Activated CD8-positive, alpha-beta memory T cell treated with anti-CD3 and anti-CD28 coated beads for 1 hour (primary cell): ENCODE measurements at places on chromosomes 3 and 15.

DNA sequence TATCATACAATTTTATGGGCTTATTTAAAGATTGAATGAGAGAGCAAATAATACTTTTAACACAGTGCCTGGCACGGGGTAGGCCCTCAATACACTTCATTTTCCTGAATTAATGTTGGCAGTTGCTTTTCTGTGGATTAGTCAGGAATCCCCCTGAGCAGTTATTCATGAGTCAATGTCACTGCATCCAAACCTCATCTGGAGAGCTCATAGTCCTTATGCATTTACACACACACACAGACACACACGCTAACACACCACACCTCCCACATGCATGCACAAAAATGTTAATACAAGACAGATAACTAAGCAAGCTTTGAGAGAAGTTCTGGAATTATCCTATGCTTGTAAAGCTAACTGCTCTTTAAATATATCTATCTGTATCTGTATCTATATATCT, 34.0 kb upstream of the TNFAIP8L3 start:
- no peak for DNase-seq

DNA sequence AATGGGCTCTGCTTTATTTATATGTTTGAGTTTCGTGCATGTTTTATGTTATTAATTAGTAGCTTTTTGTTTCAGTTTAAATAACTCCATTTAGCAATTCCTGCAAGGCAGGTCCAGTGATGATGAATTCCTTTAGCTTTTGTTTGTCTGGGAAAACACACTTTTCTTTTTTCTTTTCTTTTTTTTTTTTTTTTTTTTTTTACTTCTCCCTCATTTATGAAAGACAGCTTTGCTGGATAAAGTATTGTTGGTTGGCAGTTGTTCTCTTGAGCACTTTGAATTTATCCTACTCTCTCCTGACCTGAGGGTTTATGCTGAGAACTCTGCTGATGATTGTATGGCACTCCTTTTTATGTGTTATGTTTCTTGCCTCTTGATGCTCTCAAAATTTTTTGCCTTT, 35.7 kb downstream of the TMEM39A start:
- no peak for DNase-seq

DNA sequence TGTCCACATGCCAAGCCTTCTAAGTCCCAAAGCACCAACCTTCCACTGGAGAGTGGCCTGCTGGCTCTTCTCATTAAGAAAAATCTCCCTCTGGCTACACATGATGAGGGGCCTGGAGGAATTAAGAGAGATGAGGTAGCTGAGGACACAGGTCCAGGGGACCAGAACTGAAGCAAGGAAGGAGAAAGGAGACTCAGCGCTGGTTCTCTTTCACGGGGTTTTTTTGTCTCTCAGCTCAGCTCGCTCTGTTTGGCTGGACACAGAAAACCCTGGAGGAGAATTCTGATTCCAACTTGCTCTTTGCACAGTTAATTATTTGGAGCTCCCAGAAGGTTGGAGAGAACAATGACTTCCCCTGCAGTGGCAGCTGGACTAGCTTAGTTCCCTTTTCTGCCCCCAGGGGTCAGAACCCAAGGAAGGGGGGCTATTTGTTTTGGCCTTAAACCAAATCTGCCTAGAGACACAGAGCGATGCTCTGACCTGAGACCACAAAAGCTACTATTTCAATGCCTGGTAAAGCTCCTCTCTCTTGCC, 507.6 kb downstream of the FHIT start:
- no peak for DNase-seq

DNA sequence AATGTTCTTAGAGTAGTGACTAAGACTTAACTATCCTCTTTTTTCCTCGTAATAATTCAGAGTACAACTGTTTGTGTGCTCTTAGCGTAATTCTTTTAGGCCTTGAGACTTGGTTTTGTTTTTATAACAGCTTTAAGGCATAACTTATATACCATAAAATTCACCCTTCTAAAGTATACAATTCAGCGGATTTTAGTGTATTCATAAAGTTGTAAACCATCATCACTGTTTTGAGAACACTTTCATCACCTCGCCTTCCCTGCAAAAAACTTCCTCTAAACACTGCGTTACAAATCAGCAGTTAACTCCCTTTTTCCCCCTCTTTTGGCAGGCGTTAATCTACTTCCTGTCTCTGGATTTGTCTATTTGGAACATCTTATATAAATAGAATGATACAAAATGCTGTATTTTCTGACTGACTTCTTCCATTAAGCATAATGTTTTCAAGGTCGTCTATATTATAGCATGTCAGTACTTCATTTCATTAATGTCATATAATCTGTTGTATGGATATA, 18.7 kb downstream of the DNAJC13 start:
- no peak for DNase-seq

DNA sequence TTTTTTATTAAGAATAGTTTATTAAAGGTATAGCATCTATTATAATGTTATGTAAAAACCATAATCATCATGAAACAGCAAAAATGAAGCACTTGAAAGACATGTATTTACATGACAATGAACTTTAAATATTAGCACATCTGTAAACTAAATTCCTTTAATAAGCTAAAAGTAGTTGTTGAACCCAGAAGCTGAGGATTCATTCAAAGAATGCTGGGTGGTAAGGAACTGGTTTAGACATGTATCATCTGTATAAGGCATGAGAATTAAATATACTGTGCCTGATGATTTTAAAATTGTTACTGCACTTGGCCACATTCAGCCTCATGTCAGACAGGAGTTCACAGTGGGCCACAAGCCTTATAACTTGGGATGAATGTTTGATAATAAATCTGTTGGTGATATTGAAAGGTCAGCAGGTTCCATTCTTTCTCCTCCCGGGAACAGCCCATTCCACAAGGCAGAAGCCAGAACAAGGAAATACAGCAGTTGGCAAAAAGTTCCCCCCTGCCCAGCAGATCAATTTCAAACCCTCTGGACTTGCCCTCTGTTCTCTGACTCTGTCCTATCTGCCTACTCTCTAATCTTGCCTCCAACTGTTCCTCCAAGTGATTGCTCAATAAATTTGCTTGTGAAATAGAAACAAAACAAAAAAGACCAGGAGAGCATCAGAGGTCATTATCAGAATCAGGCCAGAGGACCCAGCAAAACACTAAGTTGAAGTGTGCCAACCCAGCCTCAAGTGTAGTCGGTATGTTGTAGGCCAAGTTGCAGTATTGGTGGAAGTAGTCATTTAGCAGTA, 49.8 kb upstream of the TEX264 start:
- DNase-seq: no peak

- DNase-seq: no peak
Observed at GRCh38 chr3:104628185-104628789, 738.4 kb upstream of the ALCAM start.

- DNase-seq: no peak
Observed at GRCh38 chr3:100558233-100558632, 51.2 kb upstream of the ADGRG7 start.

GRCh38 chr15:88038261-88038660, 218.3 kb downstream of the NTRK3 start:
- no peak for DNase-seq

- DNase-seq: no peak
Observed at GRCh38 chr15:66144978-66145725, 108.4 kb downstream of the MEGF11 start.

DNA sequence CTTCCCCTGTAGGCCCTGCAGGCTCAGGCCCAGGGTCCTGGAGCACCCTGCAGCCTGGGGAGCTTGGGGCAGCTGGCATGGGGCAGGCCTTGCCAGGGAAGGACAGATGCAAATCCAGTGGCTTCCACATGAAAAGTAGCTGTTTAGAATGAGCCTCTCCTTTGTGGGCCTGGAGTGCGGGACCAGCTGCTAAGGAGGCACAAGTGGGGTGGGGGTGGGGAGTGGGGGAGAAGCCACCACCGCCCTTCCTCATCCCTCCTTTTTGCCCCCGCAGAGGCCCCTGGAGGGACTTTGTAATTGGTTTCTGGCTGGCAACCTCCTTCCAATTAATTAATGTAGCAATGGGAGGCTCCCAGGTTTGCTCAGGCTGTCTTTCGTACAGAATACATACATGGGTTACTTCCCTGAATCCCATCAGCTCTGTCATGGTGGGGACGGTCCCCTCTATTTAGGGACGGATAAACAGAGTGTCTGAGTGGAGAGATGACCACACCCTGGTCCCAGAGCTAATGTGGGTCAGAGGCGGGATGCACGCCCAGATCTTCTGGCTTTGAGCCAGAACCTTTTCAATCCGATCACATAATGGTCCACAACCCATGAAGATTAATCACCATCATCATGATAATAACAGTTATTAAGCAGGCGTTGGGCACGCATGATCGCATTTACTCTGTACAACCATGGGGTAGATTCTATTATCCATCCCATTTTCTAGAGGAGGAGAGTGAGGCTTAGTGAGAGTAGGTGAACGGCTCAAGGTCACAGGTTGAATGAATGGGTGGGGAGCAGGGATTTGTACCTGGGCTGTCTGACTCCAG, 6.2 kb downstream of the CORO2B start:
- DNase-seq: no peak

GRCh38 chr3:60114191-60114590, 1064.4 kb upstream of the CFAP20DC start:
- DNase-seq: no peak

- no peak for DNase-seq
Observed at GRCh38 chr3:49343163-49343562, 3.3 kb upstream of the USP4 start.

- no peak for DNase-seq
Observed at GRCh38 chr3:133948131-133948810, 52.6 kb upstream of the RAB6B start.

DNA sequence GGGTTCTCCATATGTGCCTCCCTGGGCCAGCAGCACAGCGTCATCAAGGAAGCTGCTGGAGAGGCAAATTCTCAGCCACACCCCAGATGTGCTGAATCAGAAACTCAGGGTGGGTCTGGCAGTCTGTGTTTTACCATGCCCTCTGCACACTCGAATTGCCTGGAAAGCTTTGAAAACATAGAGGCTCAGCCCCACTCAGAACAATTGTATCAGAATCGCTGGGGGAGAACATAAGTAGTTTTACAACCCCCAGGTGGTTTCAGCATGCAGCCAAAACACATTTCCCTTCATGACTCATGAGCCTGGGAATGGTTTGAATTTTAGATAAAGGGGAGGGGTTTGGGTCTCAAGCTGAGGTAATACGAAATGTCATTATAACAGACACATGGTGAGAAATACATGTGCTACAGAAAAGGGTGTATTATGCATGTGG, 9.6 kb downstream of the TGM4 start:
- no peak for DNase-seq

DNA sequence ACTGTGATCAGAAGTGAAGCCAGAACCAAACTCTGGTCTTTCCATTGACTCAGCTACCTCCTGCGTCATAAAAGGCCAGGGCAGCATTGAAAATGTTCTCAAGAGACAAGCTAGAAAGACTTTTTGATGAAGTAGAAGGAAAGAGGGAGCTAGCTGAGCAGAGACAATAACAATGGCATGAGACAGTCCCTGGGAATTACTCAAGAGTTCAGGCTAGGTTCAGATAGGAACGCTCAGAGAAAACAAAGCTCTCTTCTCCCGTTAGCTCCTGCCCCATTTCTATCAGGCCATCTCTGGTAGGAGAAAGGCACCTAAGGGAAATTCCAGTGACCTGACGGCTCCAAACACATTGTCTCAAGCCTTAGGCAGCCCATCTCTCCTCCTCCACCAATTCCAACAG, 7.0 kb upstream of the OXTR start:
- no peak for DNase-seq

GRCh38 chr3:197454014-197454413, 101.8 kb downstream of the BDH1 start:
- no peak for DNase-seq

DNA sequence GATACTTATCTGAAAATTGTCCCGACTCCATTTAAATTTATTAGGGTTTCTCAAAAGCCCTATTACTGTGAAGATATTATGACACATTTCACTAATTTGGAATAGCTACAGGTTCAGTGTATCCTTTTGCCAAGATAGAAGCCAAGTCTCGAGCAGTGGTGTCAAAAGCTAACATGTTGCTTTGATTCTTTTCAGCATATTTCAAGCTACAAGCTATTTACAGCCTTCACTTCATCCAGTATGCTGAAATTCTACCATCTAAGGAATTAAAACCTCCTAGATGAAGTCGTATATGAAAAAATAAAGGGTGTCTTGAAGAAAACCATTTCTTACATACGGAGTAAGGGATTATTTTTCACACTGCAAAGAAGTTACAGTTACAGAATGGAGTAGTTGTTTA, 31.2 kb upstream of the ADAMTS9 start:
- DNase-seq: no peak

DNA sequence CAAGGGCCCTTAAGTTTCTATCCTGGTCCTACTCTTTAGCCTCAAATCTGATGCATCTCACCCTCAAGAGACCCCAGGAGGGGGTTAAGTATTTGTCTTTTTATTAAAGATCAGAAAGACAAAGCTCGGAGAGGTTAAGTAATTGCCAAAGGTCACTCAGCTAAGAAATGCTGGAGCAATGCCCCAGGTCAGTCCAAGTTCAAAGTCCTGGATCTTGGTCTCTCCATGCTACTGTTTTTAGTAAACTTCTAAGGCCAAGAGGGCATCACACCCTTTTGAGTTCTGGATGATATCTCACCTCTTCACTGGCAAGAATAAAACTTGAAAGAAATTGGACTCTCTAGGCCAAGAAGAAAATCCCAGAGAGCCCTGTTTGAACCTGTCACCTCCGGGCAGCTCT, 488.6 kb downstream of the MAGI1 start:
- no peak for DNase-seq

DNA sequence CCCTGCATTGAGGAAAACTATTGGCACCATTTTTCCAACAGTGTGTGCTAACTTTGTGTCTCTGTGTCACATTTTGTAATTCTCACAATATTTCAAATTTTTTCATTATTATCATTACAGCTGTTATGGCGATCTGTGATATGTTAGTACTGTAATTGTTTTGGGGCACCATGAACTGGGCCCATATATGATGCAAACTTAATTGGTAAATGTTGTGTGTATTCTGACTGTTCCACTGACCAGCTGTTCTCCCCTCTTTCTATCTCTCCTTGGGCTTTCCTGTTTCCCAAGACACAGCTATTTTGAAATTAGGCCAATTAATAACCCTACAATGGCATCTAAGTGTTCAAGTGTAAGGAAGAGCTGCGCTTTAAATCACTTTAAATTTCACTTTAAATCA, 2.2 kb upstream of the CYP8B1 start:
- DNase-seq: no peak

DNA sequence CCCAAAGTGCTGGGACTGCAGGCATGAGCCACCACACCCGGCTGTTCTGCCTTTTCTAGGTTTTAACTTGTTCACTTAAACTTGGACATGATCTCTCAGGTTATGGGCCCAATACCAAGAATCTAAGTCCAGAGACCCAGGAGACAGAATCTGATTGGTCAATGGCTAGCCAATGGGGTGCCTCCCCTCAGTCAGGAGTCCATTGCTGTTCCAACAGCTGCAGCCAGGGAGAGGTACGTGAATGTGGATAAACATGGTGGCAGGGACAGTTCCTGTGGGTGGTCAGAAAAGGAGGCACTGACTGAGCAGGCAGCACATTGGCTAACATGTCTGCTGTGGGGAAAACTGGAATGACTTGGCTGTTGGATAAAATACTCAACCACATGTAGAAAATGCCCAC, 140.3 kb downstream of the RPLP1 start:
- DNase-seq: no peak

DNA sequence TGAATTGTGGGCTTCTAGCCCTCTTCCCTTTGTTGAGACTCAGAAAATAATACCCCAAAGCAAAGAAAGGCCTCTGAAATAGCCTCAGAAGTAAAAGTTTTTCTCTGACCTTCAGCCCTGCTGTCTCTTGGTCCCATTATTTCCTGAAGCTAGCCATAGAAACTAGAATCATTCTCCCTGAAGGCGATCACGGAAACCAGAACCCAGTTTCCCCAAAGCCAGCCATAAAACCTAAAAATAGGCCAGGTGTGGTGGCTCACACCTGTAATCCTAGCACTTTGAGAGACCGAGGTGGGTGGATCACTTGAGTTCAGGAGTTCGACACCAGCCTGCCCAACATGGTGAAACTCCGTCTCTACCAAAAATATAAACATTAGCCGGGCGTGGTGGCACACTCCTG, 27.2 kb downstream of the EXD1 start:
- no peak for DNase-seq
